ENCODE measurements at places on chromosomes 12 and 14.

DNA sequence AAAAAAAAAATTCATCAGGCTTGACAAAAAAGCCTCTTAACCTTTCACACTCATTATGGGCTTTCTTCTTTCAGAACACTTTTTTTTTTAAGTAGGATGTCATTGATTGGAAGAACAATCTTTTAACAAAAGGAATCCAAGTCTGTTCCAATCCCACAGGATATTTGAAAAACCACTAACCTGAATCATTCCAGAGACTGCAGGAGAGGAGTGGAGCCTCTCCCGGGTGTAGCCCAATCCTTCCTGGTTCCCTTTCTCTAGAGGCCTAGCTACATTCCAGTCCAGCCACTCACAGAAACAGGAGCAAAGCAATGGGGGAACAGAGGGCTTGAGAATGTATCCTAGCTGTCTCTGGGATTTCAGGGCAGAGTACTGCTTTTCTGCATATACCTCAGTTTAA, 4.3 kb downstream of the MFAP5 start:
- no peak for DNase-seq

DNA sequence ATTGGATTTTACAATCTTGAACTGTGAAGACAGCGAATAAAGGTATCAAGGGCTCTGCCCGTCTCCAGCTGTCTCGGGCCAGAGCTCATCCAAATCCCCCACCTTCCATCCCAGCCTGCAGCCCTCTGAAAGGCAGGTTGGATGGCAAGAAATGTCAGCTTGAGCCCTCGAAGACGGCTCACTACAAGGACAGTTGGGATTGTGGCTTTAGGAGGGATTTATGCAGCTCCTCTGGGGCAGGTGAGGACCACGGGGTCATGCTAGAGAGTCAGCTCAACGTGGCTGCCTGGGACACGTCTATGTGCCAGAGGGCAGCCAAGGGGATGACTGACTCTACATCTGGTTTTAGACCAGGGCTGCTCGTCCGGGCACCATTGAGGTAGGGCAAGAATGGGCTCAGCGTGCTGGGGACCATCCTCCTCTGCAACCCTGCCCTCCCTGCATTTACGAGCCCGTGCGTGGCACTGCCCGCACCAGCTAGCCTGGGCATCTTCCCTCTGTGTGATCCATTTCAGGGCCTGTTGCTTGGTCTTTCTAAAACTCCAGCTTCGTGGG, 16.2 kb downstream of the MVK start:
- DNase-seq, result no peak

DNA sequence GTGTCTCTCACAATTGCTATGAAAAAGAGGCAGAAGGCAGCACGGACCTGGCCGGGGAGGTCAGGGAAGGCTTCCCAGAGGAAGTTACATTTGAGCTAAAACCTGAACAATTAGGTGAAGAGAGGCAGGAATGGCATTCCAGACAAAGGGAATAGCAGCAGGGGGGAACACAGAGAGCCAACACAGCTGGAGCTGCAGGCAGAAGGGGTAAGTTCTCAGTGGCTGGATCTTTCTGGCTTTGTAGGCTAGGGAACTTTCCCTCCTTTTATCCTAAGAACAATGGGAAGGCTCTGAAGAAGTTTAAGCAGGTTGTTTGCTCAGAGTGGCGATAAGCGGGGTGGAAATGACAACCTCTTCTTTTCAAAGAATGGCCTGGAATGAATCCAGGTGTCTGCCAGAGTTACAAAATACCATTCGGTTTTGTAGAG, 100.0 kb downstream of the PRIMA1 start:
- no peak for DNase-seq

DNA sequence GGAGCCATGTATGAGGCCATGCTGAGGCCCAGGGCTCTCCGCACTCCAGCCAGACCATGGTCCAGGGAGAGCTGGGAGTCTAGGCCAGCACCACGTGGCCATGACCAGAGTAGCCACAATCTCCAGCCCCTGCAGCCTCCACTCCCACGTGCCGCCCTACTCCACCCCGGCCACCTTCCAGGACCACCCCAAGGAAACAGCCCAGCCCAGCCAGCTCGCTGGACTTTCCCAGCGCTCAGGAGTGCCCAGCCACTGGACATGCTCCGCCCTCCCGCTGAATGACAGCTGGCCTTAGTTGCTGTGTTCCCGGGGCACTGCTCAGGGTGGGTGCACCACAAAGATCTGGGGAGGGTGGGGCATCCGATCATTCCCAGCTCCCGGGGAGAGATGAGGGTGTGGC, 2.1 kb upstream of the C14orf180 start:
- DNase-seq, result no peak

- no peak for DNase-seq
These were observed 173.1 kb downstream of the ETNK1 start for GRCh38 chr12:22798116-22798515.

GRCh38 chr14:68499451-68499850, 293.4 kb downstream of the ZFP36L1 start:
- no peak for DNase-seq

GRCh38 chr14:58722441-58722840, 84.7 kb downstream of the DACT1 start:
- no peak for DNase-seq

DNA sequence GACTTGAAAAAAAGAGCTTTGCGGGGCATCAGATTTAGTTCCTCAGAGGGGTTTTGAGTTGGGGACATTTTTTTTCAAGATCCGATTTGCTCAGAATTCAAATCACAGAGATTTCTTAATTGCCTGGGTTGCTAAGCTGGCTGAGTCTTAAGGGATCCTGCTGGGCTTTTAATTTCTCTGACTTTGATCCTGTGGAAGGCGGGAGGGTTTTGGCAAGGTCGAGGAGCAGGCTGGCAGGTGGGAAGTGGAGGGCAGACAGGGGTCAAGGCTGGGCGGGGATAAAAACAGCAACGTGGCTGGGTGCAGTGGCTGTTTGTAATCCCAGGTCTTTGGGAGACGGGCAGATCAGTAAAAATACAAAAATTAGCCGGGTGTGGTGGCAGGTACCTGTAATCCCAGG, 33.5 kb upstream of the CCDC63 start:
- no peak for DNase-seq

DNA sequence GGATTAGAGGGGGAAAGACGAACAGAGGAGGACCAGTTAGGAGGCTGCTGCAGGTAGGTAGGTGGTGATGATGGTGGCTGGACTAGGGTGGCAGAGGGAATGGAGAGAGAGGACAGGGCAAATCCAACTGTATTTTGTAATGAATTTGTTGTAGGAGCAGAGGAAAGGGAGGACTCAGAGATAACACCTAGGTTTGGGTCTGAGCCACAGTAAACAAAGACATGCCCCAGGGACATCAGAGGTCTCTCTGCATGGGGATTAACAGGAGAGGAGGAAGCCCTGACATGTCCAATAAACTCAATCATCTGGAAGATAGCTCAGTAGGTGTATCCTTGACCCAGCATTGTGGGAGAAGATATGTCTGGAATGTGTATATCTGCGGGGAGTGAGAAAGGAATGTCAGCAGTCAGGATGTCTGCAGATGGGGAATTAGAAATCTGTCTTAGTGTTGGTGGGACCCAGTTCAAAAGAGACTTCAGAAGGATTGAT, 4.7 kb upstream of the SLC48A1 start:
- DNase-seq, result no peak

GRCh38 chr12:78933014-78933413, 68.4 kb downstream of the SYT1 start:
- DNase-seq, result no peak
